Dorsolateral prefrontal cortex (tissue), 122 donors: ENCODE measurements at places on chromosomes 12 and 14.

GRCh38 chr12:39278426-39278825 is 164.5 kb downstream of the KIF21A start:
- no peak for DNase-seq

- no peak for DNase-seq
These were observed 171.0 kb downstream of the KICS2 start for GRCh38 chr12:64051057-64051456.

DNA sequence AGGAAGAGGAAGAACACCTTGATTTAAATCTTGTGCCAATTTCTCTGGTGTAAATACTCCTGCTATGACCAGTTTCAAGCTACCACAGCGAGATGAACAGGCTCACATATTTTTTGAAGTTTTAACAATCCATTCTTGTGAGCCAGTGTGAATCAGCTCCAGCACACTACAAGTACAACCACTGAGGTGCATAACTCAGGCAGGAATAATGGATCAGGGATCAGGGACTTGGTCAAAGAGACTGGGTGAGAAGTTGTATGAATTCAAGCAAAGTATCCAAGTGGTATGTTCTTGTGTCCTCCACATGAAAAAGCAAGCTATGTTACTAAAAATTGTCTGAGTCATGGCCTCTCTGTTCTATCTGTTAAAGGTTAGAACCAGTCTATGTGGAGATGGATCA is 35.2 kb upstream of the KITLG start:
- DNase-seq: no peak

GRCh38 chr12:32534698-32535097 is 135.3 kb downstream of the FGD4 start:
- no peak for DNase-seq

GRCh38 chr14:80988735-80989429 is 33.5 kb downstream of the TSHR start:
- DNase-seq: no peak

- DNase-seq: no peak
These were observed 1304.7 kb upstream of the FLRT2 start for GRCh38 chr14:84225268-84225667.

DNA sequence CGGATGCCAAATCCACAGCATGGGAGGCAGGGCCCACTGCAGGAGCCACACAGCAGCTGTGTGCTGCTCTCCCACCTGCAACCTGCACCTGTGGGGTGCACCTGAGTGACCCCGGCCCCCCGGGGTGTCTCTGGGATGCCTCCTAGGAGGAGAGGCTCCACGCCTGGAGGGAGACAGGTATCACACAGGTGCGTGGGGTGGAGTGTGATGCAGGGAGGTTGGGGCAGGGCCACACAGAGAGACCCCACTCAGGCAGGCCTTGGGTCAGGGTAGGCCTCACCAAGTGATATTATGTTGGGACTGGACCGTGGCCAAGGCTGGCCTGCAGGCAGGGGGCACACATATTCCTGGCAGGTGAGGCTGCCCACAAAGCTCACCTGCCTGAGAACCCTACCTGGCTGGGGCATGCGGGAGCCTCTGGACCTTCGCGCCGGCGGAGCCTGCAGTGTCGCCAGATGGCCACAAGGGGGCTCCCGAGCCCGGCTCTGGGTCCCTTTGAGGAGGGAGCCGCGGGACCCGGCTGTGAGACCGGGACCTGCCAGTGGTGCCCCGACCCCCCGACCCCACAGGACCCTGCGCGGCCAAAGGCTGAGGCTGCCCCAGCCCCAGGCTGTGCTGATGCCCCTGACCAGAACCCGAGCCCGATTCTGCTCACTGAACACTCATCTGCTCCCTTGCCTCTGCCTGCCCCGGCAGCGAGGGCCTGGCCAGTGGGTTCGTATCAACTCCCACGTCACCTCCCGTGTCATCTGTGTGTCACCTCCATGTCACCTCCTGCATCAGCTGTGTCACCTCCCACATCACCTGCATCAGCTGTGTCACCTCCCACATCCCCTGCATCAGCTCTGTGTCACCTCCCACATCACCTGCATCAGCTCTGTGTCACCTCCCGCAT is 11.4 kb downstream of the TMEM121 start:
- DNase-seq: no peak

DNA sequence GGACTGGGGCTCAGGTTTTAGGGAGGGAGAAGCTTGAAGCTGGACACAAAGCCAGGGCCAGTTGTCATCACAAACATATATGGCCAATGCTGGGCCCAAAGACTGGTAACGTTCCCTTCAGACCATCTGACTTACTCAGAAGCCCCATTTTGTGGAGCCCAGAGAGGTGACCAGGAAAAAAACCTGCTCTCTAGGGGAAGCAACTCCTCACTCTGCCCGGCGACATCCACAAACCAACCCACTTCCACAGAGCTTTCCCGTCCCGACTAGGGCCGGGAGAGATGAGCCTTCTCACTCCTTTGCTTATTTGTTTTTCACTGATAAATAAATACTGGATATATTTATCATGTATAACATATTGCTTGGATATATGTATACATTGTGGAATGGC is 180.9 kb upstream of the RTL1 start:
- no peak for DNase-seq

DNA sequence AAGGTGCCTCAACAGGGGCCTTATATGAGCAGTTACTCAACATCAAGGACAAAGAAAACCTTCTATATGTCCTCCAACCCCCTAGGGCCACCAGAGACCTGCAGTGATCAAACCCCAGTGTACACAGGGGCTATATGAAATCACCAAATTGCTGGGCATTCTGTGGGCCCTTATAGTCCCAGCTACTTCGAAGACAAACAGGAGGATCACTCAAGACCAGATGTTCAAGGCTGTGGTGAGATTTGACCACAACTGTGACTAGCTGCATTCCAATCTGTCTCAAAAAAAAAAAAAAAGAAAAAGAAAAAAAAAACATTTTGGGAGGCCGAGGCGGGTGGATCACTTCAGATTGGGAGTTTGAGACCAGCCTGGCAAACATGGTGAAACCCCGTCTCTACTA is 51.0 kb upstream of the PRB2 start:
- no peak for DNase-seq

DNA sequence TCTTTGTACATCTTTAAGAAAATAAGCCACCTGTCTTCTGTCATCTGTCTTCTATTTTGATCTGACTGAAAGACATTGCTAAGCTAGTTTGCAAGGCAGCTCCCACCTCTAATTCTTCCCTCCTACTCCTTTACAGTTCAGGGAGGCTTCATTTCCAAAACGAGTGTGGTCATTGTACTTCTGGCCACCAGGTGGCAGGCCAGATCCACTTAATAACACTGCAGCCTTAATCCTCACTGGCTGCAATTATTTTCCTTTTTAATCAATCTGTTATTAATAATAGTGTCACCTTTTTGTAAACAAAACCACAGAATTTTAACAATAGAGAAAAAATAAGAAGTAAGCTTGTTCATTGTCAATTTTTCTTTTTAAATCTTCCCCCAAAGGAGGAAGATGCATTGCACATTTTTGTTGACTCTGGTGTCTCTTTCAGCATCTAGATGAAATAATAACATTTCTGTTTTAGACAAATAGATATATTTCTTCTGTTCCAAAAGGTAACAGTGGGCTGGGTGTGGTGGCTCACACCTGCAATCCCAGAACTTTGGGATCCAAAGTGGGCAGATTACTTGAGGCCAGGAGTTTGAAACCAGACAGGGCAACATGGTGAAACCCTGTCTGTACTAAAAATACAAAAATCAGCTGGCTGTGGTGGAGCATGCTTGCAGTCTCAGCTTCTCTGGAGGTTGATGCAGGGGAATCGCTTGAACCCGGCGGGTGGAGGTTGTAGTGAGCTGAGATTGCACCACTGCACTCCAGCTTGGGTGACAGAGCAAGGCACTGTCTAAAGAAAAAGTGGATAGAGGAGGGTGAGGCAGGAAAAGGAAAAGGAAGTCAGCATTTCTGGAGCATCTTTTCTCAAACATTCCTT is 23.3 kb downstream of the GABARAPL1 start:
- DNase-seq: peak; percentile 56

DNA sequence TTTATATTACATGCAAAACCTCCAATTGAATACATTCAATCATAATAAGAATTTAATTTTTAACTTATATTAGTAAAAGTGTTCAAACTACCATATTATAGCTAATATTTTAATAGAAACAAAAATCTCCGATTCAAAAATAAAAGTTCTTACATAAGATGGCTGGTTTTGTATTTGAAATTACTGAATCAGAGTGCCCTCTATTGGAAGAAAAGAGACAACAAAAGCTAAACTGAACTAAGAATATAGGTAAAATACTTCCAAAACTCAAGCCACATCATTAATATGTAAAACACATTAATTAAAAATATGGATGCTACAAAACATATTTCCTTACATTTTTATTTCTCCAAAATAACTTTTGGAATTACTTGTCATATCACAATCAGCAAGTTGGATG is 120.3 kb downstream of the GARIN6 start:
- no peak for DNase-seq

GRCh38 chr12:109518820-109519665 is 41.6 kb downstream of the UBE3B start:
- DNase-seq: peak; percentile 92

GRCh38 chr14:23562822-23563472 is 4.6 kb downstream of the AP1G2 start:
- peak; percentile 61 for DNase-seq

DNA sequence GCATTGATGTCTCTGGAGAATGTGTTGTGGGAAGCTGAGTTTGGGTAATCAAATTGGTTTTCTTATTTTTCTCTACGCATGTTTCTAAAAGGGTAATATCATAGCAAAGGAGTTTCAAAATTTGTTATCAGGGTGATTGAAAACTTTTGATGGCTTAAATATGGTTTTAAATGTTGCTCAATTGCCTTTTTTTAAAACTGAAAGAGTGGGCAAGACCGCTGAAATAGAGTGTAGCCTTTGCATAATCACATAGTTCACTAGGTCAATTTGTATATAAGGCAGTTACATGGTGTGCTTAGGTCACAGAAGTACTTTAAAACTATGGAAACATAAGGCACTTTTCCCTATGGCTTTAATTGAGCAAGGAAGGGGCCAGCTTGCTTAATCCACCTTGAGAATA is 167.4 kb downstream of the SNAPC1 start:
- no peak for DNase-seq

DNA sequence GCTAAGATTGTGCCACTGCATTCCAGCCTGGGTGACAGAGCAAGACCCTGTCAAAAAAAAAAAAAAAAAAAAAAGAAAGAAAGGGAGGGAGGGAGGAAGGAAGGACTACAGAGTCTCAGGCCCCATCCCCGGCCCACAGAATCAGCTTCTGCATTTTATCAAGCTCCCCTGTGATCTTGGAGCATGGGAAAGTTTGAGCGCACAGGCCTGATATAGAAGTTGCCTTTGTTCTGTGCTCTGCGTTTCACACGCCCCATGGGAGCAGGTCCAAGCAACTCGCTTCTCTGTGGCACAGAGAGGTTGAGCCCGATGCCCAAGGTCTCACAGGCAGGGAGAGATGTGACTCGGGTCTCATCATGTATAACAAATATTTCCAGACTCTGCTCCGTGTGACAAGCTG is 101.8 kb downstream of the PHETA1 start:
- no peak for DNase-seq

DNA sequence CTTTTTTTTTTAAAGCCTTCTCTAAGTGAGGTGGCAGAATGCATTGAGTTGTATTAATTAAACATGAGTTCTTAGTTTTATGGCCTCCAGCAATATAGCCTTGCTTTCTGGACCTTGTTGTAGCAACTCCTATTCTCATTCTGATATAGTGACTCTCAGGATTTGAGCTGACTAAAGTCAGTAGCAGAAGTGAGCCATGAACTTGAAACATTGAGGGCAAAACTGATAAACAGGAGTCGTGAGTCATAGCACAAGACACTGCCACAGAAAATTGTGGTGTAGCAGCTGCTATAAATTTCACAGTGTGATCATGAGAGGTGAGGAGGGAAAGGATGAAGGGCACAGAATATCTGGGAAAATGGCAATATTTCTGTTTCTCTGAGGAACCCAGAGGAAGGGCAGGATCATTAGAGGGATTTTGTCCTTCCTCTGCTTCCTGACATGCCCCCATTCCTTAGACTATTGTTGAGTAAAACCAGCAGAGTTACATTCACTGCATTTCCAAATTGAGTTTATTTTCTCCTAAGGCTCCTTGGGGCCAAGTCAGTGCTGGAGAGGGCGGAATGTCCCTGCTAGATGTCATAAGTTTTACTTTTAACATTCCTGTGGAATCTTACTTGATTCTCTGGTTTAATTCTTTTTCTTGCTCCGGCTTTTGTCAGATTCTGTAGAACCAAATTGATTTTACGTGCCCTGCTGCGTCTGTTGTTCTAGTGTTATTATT is 7.5 kb downstream of the KLRG1 start:
- no peak for DNase-seq

GRCh38 chr12:109304485-109304884 is 4.6 kb downstream of the FOXN4 start:
- DNase-seq: no peak

DNA sequence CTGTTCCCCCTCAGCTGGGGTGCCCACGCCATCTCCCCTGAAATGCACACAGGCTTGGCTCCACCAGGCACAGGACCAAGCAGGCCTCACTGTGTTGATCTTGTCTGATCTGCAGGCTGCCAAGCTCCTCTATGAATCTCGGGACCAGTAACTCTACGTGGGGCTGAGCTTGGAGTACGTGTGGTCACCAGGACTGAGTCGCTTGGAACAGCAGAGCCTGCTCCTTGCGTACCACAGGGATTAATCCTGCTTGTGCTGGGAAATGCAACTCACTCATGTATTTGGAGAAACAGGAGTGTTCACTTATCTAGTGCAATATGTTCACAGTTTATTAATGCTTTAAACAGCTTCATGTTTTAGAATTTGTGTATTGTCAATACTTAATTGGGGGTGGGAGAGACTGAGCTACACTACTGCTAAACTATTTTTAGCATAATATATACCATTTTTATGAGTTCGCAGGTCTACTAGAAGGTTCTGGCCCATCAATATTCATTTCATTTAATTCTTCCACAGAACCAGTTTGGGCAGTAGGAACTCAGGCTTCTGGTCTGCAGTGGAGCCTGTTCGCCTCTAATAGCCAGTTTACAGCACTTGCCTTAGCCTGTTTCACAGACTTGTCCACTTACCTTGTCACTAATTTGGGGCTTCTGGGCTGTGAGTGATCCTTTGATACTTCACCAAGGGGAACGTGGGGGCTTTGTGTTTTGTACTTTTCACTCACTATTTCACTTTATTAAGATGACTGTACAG is 17.4 kb downstream of the ZFYVE21 start:
- DNase-seq: peak; percentile 26

DNA sequence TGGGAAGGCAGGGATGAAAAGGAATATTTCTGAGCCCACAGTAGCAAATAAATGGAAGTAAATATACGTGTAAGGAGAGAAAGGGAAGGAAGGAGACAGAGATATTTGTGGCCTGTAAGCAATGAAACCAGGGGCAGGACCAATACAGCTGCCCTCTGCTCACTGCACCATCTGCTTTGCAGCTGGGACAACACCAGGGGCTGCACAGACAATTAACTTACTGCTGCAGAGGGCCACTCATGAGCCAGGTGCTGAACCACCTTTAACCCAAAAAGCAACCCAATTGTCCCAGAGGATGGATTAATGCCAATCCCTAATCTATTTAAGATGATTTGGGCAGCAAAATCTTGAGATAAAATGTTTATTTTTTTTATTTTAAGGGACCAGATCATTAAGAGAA is 30.6 kb upstream of the TMX1 start:
- DNase-seq: no peak

- no peak for DNase-seq
These were observed 2.8 kb upstream of the A2ML1 start for GRCh38 chr12:8819666-8819980.
